RWPE2 (cell line): ENCODE measurements at places on chromosomes 13 and 19.
A peak's percentile ranks its signal among the peaks of the same experiment; 100 is the strongest.

GRCh38 chr13:21529146-21529893 lies 70.2 kb upstream of the ZDHHC20 start:
- no peak overlapping the region for H3K4me3 ChIP-seq
- H3K27ac ChIP-seq = no peak overlapping the region
- H3K36me3 ChIP-seq = no peaks in the 10 kb centered on the region; the same call in 1 of the 2 replicates
- DNase-seq = no peak
- H3K27me3 ChIP-seq = no peaks in the 10 kb centered on the region
- no peaks in the 10 kb centered on the region for H3K4me1 ChIP-seq

GRCh38 chr19:40612831-40613689 lies 11.9 kb downstream of the LTBP4 start:
- H3K36me3 ChIP-seq = peaks cover 33% of the 10 kb centered on the region
- H3K27me3 ChIP-seq = no peaks in the 10 kb centered on the region
- H3K27ac ChIP-seq = peak overlapping the region; percentile 77
- peaks cover 8% of the 10 kb centered on the region for H3K4me1 ChIP-seq

GRCh38 chr13:39956036-39956435 lies 300.6 kb downstream of the COG6 start:
- no peaks in the 10 kb centered on the region for H3K4me1 ChIP-seq
- H3K4me3 ChIP-seq = no peak overlapping the region
- H3K36me3 ChIP-seq = no peaks in the 10 kb centered on the region
- no peaks in the 10 kb centered on the region for H3K27me3 ChIP-seq

DNA sequence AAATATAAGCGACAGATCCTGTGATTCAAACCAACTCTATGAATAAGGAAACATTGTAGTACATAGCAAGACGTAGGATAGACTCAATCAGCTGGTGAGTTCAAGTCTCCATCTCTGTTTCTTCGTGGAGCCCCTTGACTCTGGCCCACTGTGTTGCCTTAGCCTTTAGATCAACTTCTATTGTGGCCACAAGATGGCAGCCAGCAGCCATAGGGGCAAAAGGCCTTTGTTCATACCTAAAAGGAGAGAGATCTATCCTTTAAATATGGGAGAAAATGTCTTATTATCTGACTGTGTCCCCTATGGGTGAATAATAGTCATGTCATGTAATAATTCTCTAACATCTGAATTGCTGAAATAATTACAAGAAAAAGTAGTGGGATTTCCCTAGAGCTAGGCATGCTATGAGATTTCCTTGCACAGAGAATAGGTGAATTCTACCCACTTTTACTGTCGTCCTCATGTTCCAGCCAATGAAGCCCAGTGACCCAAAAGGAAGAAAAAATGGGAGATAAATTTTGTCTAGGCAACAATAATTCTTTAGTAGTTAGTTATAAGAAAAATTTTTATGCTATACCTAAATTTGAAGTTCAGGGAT lies 129.4 kb downstream of the PCDH20 start:
- DNase-seq = no peak
- H3K27me3 ChIP-seq = no peaks in the 10 kb centered on the region
- no peaks in the 10 kb centered on the region for H3K36me3 ChIP-seq
- no peak overlapping the region for H3K27ac ChIP-seq
